ENCODE measurements at places on chromosomes 16 and 17.

- DNase-seq, result no peak
Measured at GRCh38 chr17:32443827-32444300, 446 bp upstream of the PSMD11 start.

DNA sequence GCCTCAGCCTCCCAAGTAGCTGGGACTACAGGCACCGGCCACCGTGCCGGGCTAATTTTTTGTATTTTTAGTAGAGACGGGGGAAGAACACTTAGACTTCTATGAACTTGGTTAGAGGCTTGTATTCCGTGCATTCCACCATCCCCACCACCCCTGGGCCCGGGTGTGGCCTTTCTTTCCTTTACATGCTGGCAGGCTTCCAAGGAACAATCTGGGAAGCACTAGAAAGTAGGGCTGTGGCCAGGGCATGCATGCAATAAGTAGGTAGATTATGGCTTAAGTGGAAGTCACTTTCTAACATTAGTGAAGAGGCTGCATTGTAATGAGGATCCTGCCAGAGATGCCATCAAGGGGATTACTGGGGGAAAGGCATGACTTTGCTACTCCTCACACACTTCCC, 171.6 kb downstream of the SHISA6 start:
- DNase-seq, result no peak

DNA sequence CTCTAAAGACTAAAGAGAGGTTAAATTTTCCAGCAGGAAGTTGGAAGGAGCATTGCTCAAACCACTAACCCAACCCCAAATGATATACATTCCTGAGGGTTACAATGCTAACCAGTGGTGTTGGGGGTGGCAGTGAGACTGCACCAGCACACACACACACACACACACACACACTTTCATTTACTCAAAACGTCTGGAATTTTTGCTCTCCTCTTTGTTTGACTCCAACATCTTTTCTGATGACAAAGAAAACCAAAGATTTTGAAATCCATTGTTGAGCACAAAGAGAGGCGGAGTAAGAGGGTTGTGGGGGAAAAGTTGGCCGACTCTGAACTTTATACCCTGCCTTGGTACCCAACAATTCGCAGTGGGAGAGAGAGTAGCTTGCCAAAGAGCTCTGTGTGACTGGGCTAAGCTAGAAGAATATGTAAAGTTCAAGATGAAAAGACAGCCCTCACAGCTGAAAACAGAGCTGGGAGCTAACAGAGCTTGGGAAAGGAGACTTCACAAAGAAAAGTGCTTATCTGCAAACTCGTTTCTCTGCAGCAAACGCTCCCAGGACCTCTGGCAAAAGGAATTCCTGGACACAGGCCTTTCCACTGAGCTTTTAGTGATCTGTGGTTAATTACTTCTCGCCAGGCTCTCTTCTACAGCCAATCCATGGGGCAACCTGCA, 426.0 kb upstream of the CDH11 start:
- DNase-seq, result peak; percentile 85

GRCh38 chr16:66473654-66474519, 46.8 kb downstream of the BEAN1 start:
- no peak for DNase-seq

GRCh38 chr17:40341808-40342503, 22.6 kb downstream of the GJD3 start:
- DNase-seq, result peak; percentile 59

DNA sequence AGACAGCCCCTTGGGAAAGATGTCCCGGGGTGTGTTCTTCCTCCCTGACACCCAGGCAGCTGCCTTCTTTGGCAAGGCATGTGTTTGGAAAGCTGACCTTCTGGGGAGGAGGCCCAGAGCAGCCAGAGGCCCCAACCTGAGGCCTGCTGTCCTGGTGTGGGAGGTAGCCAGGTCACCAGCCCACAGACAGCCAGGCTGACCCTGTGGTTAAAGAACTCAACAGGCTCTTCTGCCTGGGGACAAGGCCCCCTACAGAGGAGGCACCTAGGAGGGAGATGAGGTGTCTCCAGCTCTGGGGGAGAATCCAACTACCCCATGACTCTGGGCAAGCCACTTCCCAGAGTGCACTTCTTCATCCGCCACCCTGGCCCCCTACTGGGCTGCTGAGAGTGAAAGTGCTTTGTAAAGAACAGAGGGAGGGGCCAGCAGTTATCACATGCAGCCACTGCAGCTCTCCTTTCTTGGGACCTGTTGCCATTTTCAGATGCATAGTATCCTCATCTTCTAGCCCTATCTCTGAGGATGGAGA, 13.1 kb upstream of the SREBF1 start:
- DNase-seq, result no peak

DNA sequence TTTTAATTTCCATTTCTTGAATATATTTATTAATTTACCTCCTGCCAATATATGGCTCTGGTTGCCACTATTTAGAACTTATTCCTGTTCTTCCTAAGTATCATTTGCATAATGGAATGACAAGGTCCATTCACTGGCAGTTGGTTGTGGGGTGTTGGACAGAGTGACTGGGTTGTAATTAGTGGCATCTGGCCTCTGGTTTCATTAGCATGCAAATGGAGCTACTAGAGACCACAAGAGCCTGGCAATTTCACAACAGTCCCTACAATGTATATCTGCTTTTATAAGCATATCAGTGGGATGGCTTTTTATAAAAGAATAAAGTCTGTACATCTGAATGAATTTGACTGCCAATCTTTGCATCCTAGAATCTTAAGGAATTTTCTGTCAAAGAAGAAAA, 1030.9 kb upstream of the CDH8 start:
- DNase-seq, result no peak

DNA sequence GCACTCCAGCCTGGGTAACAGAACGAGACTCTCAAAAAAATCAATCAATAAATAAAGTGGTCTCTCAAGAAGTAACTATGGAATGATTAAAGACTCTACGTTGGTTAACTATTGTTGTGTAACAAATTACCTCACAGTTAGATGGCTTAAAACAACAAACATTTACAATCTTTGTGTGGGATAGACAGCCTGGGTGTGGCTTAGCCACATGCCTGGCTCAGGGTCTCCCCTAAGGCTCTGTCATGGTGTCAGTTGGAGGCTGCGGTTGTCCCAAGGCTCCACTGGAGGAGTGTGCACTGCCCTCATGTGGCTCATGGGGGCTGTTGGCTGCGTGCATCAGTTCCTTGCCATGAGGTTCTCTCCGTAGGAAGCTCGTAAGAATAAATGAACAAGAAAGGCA, 294.5 kb downstream of the SNX29 start:
- no peak for DNase-seq

DNA sequence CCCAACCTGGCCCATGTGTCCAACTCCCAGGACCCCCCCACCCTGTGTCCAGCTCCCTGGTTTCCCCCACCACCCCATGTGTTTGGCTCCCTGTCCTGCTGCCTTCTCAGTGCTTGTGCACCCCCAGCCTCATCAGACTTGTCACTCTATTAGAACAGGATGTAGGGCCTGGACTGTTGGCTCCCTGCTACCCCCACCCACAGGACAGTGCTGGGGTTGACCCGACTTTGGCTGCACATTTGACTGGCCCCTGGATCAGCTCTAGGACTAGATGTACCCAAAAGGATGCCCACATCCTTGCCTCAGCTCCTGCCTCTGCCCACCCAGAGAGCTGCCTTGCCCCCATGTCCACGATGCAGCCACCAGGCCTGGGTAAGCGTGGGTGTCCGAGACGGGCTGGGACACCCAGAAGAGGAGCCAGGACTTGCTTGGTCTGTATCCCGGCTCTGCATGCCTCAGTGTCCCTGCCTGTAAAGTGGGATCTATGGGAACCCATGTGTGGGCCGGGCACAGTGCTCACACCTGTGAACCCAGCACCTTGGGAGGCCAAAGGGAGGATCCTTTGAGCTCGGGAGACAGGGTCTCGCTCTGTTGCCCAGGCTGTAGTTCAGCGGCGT, 1.5 kb upstream of the CCDC57 start:
- DNase-seq, result no peak

DNA sequence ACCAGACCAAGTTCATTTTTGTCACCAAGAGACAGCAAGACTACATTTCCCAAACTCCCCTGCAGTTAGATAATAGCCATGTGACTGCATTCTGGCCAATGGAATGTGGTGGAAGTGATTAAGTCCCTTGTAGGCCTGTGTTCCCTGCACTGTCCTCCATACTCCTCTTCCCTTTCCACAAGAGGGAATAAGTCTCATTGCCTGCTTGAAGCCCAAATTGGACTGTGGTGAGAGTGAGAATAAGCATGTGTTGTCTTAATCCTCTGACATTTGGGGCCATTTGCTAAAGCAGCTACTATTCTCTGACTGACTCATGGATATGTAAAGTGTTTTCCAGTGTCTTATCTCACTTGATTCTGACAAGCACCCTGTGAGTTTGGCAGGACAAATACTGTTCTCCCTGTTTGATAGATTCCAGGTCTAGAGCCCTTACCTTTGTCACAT, 20.7 kb downstream of the PIK3R6 start:
- DNase-seq, result no peak

DNA sequence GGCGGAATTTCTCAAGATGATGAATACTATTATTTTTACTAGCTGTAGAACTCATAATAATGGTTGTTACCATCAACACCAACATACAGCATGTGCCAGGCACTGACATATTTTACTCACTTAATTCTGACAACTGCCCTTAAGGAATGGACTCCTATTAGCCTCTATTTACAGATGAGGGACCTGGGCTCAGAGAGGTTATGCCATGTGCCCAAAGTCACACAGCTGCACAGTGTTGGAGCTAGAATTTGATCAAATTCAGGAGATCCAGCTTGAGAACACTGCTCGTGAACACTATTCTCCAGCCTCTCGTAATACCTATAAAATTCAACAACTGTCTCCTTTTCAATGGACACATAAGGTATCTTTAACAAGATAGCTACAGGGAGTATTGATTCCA, 97.2 kb downstream of the XYLT1 start:
- no peak for DNase-seq

- DNase-seq, result no peak
Measured at GRCh38 chr17:7080456-7081041, 498 bp upstream of the CLEC10A start.

DNA sequence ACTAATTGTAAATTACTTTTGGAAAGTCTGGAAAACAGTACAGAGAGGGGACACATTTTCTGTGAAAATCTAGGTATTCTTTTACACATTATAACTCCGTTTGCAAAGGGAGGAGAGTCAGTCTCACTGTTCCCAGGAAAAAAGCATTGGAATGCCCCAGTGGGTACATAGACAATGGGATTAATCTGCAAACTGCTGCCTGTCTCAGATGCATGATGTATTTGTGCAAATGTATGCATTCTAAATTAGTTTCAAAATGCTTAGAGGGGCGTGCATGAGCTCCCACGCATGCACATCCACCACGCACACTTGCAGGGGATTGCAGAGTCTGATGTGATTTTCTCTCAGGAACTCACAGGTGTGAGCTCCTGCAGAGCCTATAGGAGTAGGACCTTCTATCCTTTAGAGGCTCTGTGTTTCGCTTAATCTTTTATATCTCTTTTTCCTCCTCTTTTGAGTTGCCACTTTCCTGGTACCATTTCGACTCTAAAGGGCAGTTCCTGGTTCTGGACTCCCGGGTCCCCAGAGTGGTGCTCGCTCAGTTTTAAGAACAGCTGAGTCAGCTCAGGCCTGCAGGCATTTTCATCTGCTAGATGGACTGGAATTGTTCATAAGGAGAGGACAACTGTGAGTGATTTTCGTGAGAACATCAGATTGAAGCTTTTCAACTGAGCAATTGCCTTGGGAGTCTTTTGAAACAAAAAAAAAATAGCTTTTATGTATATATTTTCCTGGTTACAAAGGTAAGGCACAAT, 1.1 kb downstream of the BCO1 start:
- no peak for DNase-seq

DNA sequence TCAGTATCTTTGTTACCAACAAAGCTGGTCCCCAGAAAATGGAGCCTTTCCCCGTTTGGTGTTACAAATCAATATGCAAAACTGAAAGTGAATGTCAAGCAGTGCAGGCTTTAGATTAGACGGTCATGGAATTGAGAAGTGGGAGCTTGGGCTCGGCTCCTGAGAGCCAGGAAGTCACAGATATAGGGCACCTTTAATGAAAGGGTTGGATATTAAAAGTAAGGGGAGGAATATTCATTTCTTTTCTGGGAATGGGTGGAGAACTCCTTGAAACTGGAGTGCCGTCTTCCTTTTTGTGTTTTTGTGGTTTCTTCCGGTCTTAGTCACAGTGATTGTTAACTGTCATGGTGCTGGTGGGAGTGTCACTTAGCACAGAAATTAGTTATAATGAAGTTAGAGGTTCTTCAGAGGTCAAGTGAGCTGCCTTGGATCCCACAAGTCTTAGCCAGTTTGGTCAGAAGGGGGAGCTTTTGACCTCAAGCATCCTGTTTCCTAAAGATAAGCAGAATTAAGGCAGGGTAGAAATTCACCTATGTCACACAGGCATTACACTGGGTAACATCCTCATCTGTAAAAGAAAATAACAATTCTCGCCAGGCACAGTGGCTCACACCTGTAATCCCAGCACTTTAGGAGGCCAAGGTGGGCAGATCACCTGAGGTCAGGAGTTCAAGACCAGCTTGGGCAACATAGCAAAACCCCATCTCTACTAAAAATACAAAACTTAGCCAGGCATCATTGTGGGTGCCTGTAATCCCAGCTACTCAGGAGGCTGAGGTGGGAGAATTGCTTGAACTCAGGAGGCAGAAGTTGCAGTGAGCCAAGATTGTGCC, 9.6 kb upstream of the EIF1 start:
- DNase-seq, result no peak

DNA sequence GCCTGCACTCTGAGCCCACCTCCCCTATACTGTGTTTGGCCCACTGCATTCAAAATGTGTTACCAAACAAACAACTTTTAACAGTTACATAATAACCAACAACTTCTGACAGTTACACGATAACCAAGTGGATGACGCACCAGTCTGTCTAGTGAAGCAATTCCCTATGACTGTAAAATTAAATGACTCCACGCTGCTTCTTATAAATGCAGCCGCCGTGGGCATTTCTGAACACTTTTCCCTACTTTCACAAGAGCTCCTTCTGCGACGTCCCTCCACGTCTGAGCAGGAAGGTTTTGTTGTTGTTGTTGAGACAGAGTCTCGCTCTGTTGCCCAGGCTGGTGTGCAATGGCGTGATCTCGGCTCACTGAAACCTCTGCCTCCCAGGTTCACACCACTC, 27.6 kb downstream of the ZNF276 start:
- DNase-seq, result no peak

GRCh38 chr17:72614871-72615626, 477.4 kb downstream of the SLC39A11 start:
- no peak for DNase-seq
